ENCODE measurements at places on chromosomes 5 and 9.

GRCh38 chr5:74594137-74595040 is 46.1 kb downstream of the ENC1 start:
- DNase-seq = no peak

GRCh38 chr9:99368341-99369326 is 146.6 kb downstream of the SEC61B start:
- DNase-seq = no peak

DNA sequence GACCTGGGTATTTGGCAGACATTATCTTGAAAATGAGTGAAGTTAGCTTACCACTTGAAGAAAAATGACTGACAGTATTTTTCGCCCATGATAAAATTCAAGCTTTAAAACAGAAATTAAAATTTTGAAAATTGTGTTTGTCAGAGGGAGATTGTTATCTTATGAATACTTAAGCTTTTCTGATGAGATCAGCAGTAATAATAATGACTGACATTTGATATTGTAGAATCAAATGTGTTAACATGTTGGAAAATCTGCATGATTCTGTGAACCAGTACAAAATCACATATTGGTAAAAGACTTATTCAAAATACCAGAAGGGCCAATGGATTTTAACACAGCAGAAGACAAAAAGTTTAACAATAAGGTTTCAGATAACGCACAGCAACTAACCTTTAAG is 94.0 kb downstream of the MSX2 start:
- DNase-seq = no peak

DNA sequence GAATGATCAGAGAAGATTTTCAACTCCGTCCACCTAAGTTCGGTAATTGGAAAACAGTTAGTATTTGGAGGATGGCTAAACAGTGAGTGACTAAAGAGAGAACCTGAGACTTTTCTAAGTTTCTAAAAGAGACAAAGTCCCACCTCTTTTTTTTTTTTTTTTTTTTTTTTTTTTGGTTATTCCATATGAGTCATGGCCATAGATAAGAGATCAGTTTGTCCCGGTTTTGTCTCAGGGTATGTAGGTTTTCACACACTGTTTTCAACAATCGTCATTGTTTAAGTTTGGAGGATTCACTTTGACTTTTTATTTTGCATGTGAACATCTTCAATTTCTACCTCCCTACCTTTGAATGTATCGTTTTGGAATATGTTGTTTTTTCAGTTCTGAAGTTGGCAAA is 85.9 kb downstream of the NTRK2 start:
- no peak for DNase-seq

GRCh38 chr5:16819522-16820167 is 116.4 kb downstream of the MYO10 start:
- DNase-seq = no peak

- no peak for DNase-seq
Measured at GRCh38 chr9:4301296-4301695, 1.4 kb upstream of the GLIS3 start.

DNA sequence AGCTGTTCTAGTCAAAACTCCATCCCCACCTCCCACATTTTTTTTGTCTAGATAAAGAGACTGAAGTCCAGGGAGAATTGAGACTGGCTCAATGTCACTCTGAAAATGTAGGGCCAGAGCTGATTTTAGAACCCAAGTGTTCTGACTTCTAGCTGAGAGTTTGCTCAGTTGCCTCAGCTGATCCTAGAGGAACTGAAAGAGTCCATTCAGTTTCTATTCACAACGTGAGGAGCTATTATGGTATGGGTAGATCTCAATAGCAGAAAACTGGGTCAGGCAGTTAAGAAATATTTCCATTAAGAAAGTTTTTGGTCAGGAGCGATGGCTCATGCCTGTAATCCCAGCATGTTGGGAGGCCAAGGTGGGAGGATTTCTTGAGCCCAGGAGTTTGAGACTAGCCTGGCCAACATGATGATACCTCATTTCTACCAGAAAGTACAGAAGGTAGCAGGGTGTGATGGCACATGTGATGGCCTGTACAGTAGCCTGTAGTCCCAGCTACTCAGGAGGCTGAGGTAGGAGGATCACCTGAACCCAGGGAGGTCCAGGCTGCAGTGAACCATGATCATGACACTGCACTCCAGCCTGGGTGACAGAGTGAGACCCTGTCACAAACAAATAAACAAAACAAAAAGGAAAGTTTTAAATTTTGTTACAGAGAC is 61.7 kb downstream of the GLRA1 start:
- no peak for DNase-seq

DNA sequence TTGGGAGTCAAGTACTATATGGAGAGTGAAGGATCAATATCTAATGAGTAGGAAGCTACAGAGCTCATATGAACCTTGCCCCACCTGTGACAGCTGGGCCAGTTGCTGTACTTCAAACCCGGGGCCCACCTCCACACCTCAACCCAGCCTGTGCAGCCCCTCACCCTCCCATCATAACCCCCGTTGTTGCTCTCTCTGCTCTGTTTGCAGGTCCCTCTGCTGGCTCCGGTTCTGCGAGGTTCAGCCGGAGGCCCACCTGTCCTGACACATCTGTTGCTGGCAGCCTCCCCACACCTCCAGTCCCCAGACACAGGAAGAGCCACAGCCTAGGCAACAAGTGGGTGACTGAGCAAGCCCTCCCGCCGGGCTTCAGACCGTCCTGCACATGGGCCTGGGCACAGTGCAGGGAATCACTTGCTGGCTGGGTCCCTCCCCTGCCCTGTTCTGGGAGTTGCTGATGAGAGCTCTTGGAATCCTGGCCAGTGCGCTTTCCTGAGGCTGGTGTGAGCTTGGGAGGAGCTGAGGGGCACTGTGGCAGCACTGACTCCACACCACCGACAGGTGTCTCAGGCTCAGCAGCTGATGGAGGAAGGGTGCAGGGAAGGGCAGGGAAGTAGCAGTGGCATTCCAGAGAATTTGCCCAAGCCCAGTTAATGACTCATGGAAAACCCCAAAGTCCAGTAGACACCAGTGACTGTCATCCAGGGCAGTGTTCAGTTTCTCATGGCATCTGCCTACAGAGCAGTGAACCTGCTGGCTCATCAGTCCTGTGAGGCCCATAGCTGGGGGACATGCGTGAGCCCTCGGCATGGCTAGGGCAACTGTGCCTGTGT is 69.5 kb upstream of the GARNL3 start:
- DNase-seq = no peak

DNA sequence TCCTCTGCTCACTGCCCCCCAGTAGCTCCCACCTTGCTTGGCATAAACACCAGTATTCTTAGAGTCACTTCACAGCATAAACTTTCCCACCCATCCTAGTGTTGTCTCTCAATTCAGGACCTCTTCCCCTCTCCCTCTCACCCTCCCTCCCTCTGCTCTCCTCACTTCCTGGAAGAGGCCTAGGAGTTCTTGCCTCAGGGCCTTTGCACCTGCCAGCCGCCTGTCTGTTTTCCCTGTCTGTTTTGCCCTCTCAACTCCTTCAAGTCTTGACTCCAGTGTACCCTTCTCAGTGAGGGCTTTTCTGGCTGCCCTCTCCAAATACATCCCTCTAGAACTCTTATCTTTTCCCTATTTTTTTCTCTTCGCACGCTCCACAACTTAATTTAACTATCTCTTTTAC is 86.2 kb downstream of the ENTREP1 start:
- DNase-seq = no peak

- DNase-seq = no peak
Measured at GRCh38 chr5:103035701-103036100, 84.2 kb downstream of the GIN1 start.

DNA sequence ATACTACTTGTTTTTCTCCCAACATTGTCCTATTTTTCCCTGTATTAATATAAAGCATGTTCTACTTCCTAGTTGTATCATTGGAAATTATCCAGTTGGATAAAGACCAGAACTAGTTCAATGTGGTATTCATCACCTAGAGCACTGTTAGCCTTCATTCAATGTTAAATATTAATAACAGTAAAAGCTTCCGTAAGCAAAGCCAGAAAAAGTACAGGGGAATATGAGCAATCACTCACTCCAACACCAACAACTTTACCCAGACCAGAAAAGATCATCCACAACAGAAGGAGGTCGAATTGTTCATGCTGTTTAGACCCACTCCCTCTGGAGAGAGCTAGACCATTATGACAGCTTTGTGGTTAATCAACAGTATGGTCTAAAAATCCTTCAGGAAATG is 728.4 kb downstream of the MAT2B start:
- DNase-seq = no peak

DNA sequence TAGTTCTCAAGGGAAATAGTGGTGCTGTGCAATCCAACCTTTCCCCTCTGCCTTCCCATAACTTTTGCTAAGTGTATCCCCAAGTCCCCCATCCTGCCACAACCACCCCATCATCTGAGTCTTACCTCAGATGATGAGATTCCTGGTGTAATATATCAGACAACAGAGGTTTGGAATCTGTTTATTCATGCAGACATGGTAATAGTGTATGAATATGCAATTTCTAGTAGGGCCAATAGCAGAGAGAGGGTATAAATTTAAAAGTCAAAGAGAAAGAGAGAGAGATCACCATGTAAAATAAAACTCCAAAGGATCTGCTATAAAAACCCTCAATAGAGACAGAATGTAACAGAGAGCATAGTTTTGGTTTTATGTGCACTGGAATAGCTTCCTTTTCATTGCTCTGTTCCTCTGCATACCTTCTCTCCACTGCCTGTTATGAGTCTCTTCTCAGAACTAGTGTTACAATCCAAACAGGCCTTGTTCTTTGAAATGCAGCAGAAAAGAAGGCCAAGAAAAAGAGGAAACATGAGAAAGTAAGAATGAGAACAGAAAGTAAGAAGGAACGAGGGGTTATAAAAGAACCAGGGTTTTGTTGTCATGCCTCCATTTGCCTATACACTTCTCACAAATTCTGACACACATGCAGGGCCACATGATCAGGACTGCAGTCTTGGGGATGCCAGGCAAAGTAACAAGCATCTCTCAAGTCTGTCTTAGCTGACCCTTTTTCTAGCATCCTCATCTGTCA is 278.0 kb downstream of the CETN3 start:
- DNase-seq = no peak

DNA sequence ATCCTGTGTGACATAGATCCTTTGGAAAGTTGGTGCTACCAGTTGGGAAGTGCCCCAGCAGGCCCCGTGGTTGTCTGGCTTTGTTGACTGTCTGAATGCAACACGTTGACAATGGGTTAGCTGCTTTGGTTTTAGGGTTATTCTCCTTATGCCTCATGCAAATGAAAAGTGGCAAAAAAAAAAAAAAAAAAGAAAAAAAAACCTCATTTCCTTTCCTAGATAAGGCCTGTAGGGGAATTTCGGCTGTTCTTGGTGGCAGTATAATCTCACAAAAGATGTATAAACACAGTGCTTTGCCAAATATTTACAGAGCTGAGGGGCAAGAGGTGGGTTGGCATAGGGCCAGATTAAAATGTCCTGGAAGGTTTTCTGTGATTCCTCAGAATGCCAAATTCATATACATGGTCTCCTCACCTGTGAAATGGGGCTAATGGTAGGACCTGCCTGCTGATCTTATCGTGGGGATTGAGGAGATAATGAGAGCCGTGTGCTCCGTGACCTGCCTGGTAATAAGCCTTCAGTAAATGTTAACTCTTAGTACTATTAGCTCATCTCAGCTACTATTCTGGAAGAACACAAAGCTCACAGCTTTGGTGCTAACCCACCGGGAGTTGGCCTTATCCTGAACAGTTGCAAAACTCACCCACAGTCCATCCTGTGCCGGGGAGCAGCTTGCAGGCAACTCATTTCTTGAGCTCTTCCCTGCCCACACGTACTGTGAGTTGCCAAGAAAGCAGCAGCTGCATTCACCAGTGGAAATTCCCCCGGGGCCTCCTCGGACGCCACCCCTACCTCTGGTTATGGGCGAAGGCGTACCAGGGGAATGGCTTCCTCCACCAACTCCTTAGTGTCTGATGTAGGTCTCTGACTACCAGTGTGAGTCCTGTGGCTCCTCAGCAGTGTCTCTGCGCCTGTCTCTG is 220.3 kb downstream of the NR3C1 start:
- peak; percentile 47 for DNase-seq

GRCh38 chr5:126449751-126450271 is 26.6 kb downstream of the GRAMD2B start:
- DNase-seq = no peak

- DNase-seq = no peak
Measured at GRCh38 chr5:579211-579610, 32.9 kb upstream of the CEP72 start.

- DNase-seq = no peak
Measured at GRCh38 chr5:157212307-157212706, 31.7 kb downstream of the ITK start.

DNA sequence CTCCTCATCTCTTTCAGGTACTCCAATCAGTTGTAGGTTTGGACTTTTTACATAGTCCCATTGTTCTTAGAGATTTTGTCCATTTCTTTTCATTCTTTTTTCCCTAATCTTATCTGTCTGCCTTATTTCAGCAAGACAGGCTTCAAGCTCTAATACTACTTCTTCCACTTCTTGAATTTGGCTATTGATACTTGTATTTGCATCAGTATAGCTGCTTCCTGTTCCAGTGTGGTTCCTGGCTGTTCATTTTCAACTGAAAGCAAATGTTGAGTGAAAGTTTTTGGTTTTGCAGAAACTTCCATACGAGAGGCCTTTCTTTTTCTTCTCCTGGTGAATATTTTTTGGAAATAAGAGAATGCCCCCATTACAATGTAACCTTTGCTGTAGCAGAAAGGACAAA is 12.0 kb upstream of the IFNA1 start:
- no peak for DNase-seq

- DNase-seq = no peak
Measured at GRCh38 chr5:97835112-97835511, 652.1 kb upstream of the RIOK2 start.

- DNase-seq = no peak
Measured at GRCh38 chr5:38764937-38765391, 80.8 kb upstream of the OSMR start.

DNA sequence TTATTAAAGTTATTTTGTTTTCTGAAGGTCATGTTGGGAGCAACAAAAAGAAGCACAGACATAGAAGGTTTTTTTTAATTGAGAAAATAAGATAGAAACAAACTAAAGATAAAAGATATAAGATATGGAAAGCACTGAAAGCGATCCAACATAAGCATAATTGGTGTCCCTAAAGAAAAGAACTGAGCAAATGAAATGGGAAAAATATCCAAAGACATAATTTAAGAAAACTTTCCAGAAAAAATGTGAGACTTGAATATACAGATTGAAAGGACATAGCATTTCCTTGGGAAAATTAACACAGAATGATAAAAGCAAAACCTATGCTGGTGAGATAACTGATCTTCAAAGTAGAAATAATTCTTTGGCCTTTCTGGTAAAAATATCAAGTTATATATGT is 289.3 kb downstream of the KIAA0825 start:
- DNase-seq = no peak

DNA sequence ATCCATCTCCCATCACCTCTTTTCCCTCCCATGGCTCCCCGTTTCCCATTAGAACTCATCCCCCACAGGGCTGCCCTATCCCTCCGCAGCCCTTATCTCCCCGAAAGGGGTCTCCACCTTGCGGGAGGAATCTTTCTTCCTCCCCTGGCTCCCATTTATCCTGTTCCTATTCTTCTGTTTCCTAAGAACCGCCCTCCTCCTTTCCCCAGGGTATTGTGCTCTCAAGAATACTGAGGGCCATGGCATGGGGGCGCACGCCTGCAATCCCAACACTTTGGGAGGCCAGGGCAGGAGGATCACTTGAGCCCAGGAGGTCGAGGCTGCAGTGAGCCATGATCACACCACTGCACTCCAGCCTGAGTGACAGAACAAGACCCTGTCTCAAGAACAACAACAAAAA is 665 bp downstream of the CD72 start:
- no peak for DNase-seq

- no peak for DNase-seq
Measured at GRCh38 chr9:16806674-16807073, 63.8 kb downstream of the BNC2 start.

- no peak for DNase-seq
Measured at GRCh38 chr9:35488021-35488420, 1.9 kb upstream of the RUSC2 start.

GRCh38 chr9:99572567-99572966 is 249.1 kb upstream of the NR4A3 start:
- no peak for DNase-seq

Measured in SHP77 treated with DMSO at 0.1 percent for 48 hours (cell line).